ENCODE measurements at places on chromosomes 5 and 9. TPM values are rescaled to one million over a fixed set of nuclear protein-coding genes. Genes with fewer than 3 reads are reported as not detected.

DNA sequence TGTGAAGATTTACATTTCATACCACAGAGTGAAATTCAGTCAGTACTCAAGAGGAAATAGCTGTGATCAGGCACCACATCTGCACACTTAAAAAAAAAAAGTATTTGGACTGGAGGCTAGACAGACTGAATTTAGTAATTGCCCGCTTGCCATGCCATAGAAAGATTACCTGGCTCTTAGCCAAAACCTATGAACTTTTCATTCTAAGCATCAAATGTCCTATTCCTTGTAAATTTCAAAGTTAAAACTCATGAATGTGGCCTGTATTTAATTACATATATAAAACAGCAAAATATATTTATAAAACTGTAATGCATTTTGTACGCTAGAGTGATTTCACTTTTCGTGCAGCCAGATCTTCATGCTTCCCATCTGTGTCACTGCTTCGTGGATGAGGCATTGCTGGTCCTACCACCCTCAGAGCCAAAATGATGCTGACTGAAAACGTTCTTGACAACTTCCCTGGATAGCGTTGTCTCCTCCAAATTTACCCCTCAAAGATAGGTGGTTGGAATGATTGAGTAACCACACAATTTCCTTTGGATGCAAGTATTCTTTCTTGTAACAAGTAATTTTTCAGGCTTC, 447.9 kb upstream of the SGCD start:
- no peak for DNase-seq

- no peak for DNase-seq
Measured at GRCh38 chr5:132053483-132053882, 7.0 kb upstream of the IL3 start.

DNA sequence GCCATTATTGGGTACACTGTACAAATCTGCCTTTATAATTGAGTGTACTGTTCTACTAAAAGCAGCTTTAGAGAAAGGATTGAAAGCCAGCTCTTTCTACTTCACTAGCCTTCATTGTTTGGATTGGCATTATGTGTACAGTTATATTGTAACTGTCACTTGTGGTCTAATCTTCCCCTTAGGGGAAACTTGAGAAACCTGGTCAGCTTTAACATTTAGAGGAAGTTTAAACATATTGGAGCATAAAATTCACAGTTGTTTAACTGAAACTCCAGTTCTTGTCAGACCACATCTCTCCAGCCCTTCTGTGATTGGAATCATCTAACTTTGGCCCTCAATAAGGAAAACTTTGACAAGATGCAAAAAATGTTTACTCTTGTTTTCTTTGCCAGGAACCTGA, 24.6 kb downstream of the PIK3R1 start:
- no peak for DNase-seq

- no peak for DNase-seq
Measured at GRCh38 chr5:172444110-172444510, 10.2 kb downstream of the SH3PXD2B start.

- no peak for DNase-seq
Measured at GRCh38 chr5:173891308-173892116, 3.4 kb downstream of the CPEB4 start.

- no peak for DNase-seq
Measured at GRCh38 chr9:121844098-121844497, 192.7 kb downstream of the DAB2IP start.

DNA sequence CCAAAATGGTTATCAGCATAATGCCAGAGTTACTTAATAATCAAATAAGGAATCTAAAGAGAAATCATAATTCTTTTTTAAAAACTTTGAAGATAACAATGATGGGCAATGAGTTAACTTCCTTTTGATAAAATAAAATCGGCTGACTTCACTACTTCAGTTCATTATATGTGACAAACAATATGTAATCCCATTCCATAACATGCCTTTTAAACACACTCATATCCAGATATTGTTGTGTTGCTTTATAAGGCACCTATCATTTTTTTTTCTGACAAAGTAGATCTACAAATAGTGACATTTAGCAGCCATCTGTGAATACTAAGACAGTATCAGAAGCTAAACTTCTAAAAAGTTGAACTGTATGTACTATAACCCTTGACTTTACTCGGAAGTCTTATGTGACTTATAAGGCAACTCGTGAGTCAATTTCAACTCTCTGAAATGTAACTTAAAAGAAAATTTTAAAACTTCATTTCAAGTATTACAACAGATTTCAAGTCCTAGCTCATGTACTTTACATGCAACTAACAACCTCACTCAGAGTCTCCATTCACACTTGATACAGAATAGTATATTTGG, 7.5 kb downstream of the ADAMTS6 start:
- DNase-seq, result no peak

- no peak for DNase-seq
Measured at GRCh38 chr5:59874675-59875074, 18.9 kb downstream of the PDE4D start.

DNA sequence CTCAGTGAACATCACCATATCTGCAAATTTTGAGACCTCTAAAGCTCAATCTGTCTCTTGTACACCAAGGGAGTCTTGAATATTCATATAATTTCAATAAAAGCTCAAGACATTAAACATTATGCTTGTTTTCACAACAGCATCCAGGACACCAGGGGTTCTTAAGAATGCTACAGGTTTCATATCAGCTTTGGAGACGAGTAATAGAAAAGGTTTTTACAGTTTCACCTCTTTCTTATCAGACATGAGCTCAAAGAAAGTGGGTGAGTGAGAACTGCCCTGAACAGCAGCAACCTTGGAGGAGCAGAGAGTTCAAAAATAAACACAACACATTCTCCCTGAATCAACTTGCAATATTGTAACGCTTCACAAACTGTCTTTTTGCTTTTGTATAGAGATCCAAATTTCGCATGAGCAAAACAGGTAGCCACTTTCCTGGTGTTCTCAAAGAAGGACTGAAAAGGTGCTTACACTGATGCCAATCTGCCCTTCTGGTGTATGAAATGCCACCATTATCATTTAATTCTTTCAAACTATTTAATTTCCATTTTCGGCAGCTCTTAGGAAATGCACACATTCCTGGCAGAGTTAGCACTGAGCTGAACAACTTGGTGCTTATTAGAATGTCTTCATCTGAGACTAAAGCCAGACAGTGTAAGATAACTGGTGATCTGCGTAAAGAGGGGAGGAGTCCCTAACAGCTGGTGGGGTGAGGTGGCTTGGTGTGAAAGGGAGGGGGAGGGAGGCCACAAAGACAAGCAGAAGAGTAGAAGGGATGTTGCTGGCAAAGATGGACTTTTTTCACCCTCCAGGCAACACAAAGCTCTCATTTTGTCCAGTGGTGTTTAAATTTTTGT, 535.3 kb downstream of the PDE4D start:
- no peak for DNase-seq

- DNase-seq, result no peak
Measured at GRCh38 chr5:134455466-134455865, 43.8 kb upstream of the CDKN2AIPNL start.

DNA sequence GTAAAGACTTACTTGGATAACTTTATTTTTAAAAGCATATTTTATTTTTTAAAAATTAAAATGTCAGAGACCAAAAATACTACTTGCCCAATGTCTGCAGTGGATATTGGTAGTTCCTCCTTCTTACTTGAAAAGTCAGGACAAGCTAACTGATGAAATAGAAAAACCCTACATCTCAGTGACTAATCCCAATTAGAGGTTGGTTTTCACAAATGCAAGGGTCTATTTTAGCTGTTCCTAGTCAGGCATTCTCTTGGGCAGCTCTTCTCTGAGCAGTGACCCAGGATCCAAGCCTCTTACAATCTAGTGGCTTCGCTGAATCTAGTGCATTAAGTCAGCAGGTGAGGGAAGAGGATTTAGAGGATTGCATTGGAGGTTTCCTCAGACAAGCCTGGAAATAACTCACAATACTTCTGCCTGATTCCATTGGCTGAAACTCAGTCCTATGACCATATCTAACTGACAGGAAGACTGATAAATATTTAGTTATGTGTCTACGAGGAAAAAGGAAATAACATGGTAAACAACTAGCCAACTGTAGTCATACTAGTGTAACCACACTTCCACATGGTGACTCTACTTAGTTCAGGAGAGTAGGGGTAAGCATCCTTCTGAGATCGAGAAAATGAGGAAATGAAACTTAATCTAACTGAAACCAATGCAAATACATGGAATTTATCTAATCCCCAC, 34.2 kb upstream of the MIER3 start:
- DNase-seq, result no peak

GRCh38 chr5:61670941-61671340, 338.9 kb downstream of the ZSWIM6 start:
- no peak for DNase-seq

DNA sequence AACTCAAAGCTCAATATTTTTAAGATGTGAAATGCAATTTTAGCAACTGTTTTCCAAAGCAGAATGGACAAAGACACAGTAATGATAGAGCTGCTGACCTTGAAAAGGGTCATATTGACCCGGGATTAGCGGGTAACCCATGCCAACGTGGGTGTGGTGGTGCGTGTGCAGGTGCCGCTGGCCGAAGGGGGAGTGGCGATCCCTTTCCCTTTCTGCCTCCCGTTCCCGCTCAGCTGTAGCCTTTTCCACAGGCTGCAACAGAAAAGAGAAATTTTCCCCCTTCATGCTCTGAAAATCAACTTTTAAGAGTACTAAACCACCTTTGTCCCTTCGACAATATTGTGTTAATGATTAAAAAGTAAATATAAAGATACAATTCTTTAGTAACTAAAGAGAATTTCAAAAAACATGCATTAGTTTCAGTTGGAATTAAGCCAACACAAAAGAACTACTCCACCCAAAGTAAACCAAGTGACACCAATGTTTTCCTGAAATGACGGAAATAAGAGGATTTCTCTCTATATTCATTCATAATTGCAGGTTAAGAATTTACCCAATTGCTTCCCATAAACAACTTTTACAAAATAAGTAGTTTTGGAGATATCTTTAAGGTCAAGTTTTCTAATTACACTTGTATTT, 105.2 kb downstream of the ZNF608 start:
- no peak for DNase-seq

The NEUROG1 gene
- not detected for total RNA-seq

The EXD3 gene
- total RNA-seq, result 7.5 TPM

The NTNG2 gene
- total RNA-seq, result 2.8 TPM

The FST gene
- 19.7 TPM for total RNA-seq

The HIGD2A gene
- 62.0 TPM for total RNA-seq

The ECM2 gene
- 64.1 TPM for total RNA-seq

The ABLIM3 gene
- total RNA-seq, result 9.8 TPM

The CCDC192 gene
- total RNA-seq, result not detected
